ENCODE measurements at places on chromosomes 11 and 22.

DNA sequence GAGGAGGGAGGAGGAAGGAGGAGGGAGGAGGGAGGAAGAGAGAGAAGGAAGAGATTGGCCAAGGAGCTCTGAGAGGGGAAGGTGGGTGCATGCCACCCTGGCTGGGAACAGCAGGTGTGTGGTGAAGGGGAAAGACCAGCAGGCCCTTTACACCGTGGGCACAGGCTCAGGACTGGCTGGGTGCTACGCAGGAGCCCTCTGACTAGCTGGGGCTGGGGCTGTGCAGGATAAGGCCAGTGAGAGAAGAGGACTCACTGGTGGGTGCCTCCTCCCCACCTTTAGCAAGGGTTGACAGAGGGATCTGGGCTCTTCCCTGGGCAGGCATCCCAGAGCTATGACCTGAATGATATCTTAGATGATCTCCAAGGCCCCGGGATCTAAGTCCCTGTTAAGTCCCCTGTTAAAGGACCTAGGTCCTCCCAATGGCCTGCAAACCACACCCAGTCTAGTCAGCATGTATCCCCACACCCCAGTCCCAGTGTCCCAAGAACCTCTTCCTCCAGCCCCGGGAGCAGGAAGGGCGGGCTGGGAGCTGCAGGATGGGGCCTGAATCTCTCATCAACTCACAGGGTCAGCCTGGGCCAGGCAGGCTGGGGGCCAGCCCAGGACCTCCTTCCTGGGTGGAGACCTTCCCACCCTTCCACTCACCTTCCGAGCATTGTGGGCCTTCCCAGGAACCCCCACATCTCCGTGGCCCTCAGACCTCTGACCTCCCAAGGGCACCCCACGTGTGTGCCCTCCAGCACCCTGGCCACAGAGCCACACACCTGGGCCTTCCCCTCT lies 55.4 kb downstream of the CDKN1C start:
- DNase-seq = no peak

GRCh38 chr11:60195923-60196368 lies 13.1 kb upstream of the MS4A6A start:
- no peak for DNase-seq

GRCh38 chr11:117076941-117077691 lies 21.1 kb downstream of the SIK3 start:
- no peak for DNase-seq

DNA sequence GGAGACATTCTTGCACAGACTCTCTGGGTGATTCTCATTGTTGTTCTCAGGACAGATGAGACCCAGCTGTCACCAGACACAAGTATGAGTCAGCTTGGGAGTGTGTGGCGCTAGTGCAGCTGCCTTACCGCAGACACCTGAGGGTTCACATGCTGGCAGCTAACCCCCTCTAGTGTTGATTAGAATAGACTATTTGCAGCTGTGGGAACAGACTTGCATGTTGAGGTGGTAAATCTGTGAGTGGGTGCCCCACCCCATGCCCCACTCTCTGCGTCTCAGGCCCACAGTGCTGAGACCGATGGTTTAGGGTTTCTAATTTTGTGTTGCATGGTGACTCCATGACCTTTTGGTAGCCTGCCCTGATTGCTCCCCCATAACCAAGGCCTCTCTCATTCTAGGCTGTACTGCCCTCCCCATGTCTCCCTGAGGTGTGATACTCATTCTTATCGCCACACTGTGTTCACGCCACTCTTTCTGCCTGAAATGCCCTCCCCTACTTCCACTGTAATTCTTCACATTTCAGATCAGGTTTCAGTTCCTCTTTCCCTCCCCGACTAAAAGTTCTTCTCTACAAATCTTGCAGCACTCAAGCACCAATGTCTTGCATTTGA lies 73.7 kb upstream of the KIRREL3 start:
- no peak for DNase-seq

- no peak for DNase-seq
These were observed 40.1 kb downstream of the EIF4ENIF1 start for GRCh38 chr22:31449506-31449905.

DNA sequence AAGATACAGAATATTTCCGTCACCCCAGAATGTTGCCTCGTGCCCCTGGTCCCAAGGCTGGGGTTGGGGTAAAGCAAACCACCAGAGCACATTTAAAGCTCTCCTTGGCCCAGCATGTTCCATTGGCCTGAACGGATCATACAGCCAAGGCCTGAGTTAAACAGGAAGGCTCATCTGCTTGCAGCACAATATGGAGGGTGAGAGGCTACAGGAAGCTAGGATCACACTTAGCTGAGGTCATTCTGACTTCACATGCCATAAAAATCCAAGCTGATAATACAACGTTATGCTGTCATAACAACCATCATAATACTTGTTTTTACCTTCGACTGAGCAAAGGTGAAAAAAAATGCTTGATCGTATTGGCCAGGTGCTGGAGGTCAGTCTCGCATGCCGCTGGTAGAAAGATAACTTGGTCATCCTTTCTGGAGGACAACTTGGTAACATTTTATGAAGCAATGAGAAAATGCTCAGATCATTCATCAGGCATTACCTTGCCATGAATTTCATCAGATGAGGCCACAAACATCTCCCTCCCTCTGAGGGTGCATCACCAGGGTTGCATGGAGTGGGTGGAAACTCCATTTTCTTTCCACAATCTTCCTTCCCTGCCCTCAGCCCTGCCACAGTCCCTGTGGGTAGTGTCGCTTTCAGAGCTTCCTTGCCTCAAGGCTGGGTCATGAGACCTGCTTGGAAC lies 31.9 kb upstream of the RTL6 start:
- DNase-seq = no peak

DNA sequence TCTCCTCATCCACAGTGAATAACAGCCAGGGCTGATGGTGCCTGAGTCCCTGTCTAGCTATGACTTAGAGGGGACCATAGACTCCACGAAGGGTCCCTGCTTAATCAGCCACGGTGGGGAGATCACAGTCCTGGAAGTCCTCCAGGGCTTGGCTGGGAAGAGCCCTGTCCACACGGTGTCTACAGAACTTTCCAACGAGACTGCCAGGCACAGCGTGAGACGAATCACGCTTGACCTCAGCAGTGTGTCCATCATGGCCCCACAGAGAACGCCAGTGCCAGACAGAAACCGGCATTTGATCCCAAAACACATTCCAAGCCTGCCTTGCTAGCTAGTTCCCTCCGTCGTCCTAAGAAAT lies 143.4 kb downstream of the CRYBB2 start:
- no peak for DNase-seq

DNA sequence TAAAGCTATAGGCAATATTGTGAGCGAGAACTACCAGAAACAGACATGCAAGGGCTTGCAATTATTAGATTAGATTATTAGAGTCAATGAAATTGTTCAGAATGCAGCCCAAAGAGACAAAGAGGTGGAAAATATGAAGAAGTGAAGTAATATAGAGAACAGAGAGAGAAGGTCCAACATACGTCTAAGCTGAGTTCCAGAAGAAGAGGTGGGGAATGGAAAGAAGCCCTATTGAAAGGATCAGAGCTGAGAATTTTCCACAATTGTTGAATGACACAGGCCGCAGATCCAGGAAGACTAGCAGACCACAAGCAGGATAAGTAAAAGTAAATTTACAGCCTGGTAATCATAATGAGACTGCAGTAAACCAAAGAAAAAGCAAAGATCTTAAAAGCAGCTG lies 93.2 kb downstream of the EXT2 start:
- no peak for DNase-seq

- DNase-seq = no peak
These were observed 425.6 kb downstream of the SHANK2 start for GRCh38 chr11:70826541-70827335.

GRCh38 chr11:18700375-18700774 lies 1.8 kb downstream of the TMEM86A start:
- DNase-seq = no peak
